Neural crest cell (in vitro differentiated cells): ENCODE measurements at places on chromosomes 13 and 19. TPM values are rescaled to one million over a fixed set of nuclear protein-coding genes. Genes with fewer than 3 reads are reported as not detected.

The COX7A1 gene
- not detected in 2 replicates for total RNA-seq

The ZNF8 gene
- 20.0 and 20.5 TPM in 2 replicates for total RNA-seq

The ZNF560 gene
- 0.12 TPM in 1 of 2 replicates, not detected in the other for total RNA-seq

The KIR2DL4 gene
- not detected in 2 replicates for total RNA-seq

The MTUS2 gene
- 0.89 and 0.91 TPM in 2 replicates for total RNA-seq

The RDH8 gene
- not detected in 2 replicates for total RNA-seq

GRCh38 chr13:102212729-102213128 lies 189.1 kb downstream of the FGF14 start:
- DNase-seq, result no peak

DNA sequence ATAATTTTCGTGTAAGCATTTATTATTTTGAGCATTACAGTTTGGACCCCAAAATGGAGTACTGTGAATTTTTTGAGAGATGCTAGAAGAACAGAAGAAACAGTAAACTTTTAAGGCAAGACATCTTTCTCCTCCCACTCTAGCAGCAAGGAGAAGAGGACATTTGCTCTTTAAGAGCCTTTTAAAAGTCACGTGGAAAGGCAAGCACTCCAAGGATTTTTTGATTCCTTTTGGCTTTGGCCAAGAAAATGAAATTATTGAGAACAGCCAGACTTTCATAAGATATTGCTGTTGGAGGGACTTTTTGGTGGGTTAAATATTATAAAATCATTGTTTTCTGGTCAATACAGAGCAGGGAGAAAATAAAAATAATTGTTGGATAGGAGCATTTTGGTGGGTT lies 110.0 kb downstream of the RGCC start:
- no peak for DNase-seq

- DNase-seq, result peak; percentile 58
Measured at GRCh38 chr13:23466144-23467002, 32.9 kb upstream of the SACS start.

- no peak for DNase-seq
Measured at GRCh38 chr19:3098515-3099346, 4.6 kb downstream of the GNA11 start.

- DNase-seq, result no peak
Measured at GRCh38 chr13:52394586-52394985, 11.4 kb downstream of the THSD1 start.

GRCh38 chr19:42149447-42150202 lies 17.4 kb upstream of the POU2F2 start:
- DNase-seq, result no peak

DNA sequence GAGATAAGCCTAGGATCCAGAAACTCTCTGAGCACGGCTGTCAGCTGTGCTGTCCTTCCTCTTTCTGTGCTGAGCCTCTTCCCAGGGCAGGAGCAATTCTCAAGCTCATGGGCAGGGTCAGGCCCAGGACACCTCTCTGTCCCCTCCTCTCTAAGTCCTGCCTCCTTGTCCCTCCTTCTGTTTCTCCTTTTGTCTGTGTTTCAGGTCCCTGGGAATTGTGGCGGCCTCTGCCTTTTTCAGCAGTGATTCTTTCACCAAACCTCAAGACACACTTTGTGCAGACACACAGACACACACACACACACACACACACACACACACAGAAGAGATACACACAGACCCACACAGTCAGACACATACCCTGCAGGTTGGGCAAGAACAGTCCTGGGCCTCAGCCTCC lies at the start of gene PSG1:
Gene PSG1, minus strand, starts transcription at position 101 of the 400 bp plus-strand sequence. CDS start 132 bp downstream, outside the sequence.
- no peak for DNase-seq

DNA sequence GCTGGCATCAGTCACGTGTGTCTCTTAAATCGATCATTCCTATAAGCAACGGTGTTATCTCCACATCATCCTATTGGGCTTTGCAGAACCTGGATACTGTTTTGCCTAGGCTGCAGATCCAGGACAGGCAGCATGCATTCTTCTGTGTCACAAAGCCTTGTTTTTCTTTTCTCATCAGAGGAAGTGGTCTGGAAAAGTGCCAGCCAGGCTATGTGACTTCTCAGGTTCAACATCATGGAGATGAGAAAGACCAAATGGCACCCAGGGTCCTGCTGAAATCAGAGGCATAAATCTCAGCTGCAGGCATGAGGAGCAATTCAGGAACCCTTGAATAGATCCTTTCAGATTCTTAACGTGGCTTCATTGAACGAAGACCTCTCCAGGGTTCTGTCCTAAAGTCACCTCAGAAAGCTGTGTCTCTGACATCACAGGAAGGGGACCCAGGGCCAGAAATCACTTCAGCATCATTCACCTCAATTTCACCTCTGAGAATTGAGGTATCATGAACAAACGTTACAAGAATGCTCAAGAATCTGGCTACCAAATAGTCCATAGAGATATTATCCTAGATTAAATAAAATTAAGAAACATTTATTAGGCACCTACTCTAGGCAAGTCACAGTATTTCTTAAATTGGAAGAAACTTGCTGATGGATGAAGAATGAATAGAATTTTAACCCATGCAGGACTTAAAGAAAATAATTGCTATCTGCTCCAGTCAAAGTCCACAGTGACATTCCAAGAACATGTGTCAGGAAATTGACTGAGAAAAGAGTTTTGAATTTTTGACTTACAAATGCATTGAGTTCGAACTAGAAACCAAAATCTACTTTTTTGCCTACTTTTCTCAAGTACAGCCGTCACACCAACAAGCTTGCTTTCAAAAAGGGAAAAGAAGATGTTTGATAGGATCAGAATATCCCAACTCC lies 124.1 kb downstream of the COG6 start:
- no peak for DNase-seq
